CD4-positive, alpha-beta memory T cell (primary cell): ENCODE measurements at places on chromosomes 3 and 15.

DNA sequence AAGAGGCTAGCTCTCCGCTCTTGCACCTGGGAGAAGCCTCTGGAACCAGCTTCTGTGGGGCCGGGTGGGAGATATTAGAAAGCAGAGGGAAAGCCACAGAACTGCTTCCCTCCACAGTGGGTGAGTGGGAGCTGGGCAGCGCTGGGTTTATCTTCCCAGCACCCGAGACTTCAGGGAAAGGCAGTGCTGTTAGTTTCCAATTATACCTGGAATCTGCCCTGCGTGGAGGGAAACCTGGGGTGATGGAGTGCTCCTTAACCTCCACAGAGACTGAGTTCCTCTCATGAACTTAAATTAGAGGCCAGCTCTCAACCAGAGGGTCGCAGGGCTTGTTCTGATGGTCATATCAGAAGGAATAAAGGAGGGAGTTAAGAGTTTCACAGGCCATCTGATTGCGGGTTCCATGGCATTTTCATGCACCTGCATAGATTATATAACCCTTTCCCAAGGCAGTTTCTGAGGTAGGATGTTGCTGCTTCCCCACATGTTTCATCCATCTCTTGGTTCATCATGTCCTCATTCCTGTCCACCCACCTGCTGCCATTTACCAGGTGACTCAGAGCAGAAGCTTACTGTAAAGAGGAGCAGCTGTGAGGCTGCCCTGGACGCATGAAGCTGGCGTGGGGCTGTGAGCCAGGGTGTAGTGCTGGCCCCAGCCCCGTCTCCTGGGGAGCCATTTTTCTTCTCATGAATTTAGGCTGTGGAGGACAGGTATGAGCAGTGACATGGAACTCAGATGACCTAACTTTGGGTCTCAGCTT lies 42.5 kb downstream of the CA12 start:
- H3K27me3 ChIP-seq, result no peaks in the 10 kb centered on the region
- no peak overlapping the region for H3K27ac ChIP-seq
- no peak overlapping the region for H3K4me3 ChIP-seq
- H3K4me1 ChIP-seq, result no peaks in the 10 kb centered on the region

DNA sequence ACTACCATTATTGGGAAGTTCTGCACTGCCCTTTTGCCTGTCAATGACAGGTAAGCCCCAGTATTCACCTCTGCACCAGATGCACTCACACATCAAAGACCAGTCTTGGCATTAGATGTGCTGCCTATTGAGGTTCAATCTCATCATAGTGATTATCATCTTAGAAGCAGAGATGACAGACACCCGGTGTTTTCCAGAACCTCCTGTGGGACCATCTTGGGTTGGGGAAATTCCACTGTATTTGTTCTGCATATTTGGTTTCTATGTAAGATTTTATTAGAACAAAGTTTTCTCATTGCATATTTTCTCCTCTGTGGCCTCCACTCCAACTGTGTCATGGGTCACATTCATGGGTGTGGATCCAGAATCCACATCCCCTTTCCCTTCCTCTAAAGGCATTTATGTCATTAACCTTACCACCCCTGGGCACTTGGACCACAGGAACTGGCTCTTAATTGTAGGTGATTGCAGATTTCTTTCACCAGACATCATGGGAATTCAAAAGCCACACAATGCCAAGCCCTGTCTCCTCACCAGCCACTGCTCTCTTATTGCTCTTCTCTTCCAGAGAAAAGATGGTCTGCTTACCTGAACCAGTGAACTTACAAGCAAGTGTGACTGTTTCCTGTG lies 31.2 kb downstream of the PLA1A start:
- H3K4me1 ChIP-seq, result peaks cover 34% of the 10 kb centered on the region
- no peaks in the 10 kb centered on the region for H3K36me3 ChIP-seq
- DNase-seq, result peak; percentile 49
- H3K27me3 ChIP-seq, result no peaks in the 10 kb centered on the region
- no peak overlapping the region for H3K27ac ChIP-seq
- no peak overlapping the region for H3K4me3 ChIP-seq

DNA sequence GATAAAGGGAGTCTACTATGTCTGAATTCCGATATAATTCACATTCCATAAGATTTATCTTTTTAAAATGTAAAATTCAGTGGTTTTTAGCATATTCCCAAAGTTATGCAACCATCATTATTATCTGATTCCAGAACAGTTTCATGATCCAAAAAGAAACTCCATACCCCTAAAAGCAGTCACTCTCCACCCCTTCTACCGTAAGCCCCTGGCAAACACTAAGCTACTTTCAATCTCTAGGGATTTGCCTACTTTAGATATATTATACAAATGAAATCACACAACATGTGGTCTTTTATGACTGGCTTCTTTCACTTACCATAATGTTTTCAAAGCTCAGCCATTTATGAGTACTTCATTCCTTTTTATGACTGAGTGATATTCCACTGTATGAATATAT lies 65.6 kb downstream of the TMEM212 start:
- H3K36me3 ChIP-seq, result no peaks in the 10 kb centered on the region
- no peak for DNase-seq
- H3K4me1 ChIP-seq, result no peaks in the 10 kb centered on the region

GRCh38 chr15:41825572-41826535 lies 2.0 kb upstream of the JMJD7 start:
- H3K27ac ChIP-seq, result no peak overlapping the region
- H3K27me3 ChIP-seq, result no peaks in the 10 kb centered on the region
- DNase-seq, result no peak
- H3K4me3 ChIP-seq, result no peak overlapping the region
- peaks cover 25% of the 10 kb centered on the region for H3K4me1 ChIP-seq
- H3K36me3 ChIP-seq, result peaks cover 17% of the 10 kb centered on the region

DNA sequence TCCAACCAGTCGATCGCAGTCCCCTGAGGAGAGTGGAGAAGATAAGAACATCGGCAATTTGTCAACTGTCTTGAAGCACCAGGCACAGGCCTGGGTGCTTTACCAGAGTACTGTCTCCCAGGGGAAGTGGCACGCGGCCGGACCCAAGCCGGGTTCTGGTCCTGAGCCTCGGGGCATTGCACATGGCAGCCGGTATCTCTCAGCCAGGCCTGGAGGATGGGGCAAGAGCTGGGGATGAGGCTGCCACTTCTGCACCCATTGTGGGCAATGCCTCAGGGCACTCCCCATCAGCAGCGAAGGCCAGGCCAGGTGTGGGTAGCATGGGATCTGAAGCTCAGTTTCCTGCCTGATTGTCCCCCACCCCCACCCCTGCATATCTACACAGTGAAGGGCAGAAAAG lies 77.5 kb downstream of the ADCY5 start:
- no peak overlapping the region for H3K4me3 ChIP-seq
- DNase-seq, result no peak
- H3K4me1 ChIP-seq, result no peaks in the 10 kb centered on the region
- H3K27ac ChIP-seq, result no peak overlapping the region

DNA sequence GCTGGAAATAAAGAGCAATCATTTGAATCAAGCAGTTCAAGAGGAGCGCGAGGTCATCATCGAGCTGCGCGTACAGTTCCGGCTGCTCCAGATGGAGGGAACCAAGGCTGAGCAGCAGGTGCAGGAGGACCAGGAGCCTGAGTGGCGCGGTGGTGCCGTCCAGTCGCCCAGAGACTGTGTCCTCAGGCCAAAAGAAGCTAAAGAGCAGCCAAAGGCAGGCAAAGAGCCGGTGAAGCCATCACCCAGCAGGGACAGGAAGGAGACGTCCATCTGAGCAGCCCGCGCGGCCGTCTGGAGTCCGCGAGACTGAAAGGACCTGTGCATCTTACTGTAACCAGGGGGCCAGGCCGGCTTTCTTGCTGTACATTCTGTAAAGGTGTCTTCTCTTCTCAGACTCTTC lies 277.2 kb upstream of the TTC14 start:
- DNase-seq, result no peak
- no peaks in the 10 kb centered on the region for H3K27me3 ChIP-seq
- no peaks in the 10 kb centered on the region for H3K4me1 ChIP-seq
- H3K4me3 ChIP-seq, result no peak overlapping the region

GRCh38 chr3:120908030-120908794 lies at the start of gene STXBP5L:
TSS of gene STXBP5L (plus strand) at chr3:120908205. CDS start at chr3:120909579, 1,374 bp downstream.
- H3K4me3 ChIP-seq, result no peak within 1 kb of the TSS
- peaks cover 17% of the 10 kb centered on the region for H3K4me1 ChIP-seq
- no peaks in the 10 kb centered on the region for H3K36me3 ChIP-seq
- no peak within 1 kb of the TSS for H3K27ac ChIP-seq
- H3K27me3 ChIP-seq, result peaks cover 24% of the 10 kb centered on the region

GRCh38 chr15:60307034-60307433 lies 90.8 kb downstream of the ANXA2 start:
- H3K4me3 ChIP-seq, result no peak overlapping the region
- H3K36me3 ChIP-seq, result no peaks in the 10 kb centered on the region
- no peak overlapping the region for H3K27ac ChIP-seq
- DNase-seq, result no peak
- H3K27me3 ChIP-seq, result no peaks in the 10 kb centered on the region
- no peaks in the 10 kb centered on the region for H3K4me1 ChIP-seq

- H3K27ac ChIP-seq, result no peak overlapping the region
- H3K27me3 ChIP-seq, result no peaks in the 10 kb centered on the region
- H3K4me1 ChIP-seq, result no peaks in the 10 kb centered on the region
- DNase-seq, result no peak
These were observed 37.0 kb upstream of the CPOX start for GRCh38 chr3:98630416-98630815.

DNA sequence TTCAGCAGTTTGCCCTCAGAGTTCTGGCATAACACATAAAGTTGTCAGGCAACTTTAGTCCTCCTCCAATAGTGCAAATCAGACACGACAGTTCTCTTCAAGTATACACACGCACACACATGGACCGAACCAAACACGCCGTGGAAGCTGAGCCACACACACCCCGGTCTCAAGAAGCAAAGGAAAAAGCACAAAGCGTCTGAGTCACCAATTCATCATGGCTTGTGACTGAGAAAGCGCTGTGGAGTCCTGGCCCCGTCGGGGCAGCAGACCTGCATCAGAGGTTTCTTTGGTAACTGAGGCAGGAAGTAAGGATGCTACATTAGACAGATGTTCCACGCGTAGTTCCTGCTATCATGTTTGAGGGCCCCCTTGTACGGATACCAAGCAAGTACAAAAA lies 85.7 kb downstream of the VGLL4 start:
- peaks cover 10% of the 10 kb centered on the region for H3K36me3 ChIP-seq
- no peak overlapping the region for H3K27ac ChIP-seq
- no peaks in the 10 kb centered on the region for H3K4me1 ChIP-seq
- DNase-seq, result no peak
- no peak overlapping the region for H3K4me3 ChIP-seq
- H3K27me3 ChIP-seq, result no peaks in the 10 kb centered on the region
